Midbrain (tissue), 1 donor: ENCODE measurements at places on chromosomes 7 and 10.

DNA sequence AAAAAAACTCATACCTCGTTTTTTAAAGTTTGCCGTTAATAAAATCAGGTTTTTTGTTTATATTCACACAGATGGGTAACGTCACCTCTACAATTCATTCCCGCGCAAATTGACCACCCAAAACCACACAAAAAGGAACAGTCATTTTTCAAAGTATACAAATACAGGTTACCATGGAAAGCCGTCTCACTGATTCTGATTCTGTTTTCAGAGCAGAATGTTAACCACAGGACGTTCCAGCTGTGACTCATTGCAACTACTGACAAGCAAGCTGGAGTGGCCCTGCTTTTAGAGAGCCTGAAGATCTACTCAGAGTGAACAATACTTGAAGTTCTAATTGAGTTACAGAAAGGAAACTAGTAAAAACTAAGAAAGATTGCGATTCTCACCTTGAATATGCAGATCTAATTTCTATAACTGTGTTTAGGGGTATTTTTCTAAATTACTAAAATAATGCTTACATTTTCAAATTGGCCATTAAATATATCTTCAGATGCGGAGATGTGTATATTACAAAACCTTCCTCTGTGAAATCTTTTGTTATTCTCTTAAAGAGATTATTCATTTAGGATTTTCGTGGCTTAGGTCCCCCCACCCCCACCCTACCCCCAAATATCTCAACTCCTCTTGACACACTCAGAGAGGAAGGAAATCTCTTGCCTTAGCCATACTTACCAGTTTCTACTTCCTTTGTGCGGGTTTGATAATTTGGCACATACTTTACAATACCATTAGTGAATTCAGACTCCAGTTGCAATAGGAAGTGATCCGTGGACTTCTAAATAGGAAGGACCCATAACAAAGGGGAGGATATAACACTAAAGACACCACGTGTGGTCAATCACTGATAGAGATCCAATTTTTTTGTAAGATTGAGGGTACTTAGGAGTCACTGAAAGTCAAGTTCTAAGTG is 106.0 kb downstream of the CUBN start:
- DNase-seq = no peak

GRCh38 chr7:72386118-72386517 is 26.0 kb downstream of the CALN1 start:
- no peak for DNase-seq

GRCh38 chr7:30172451-30172850 is 37.7 kb downstream of the MTURN start:
- DNase-seq = no peak

DNA sequence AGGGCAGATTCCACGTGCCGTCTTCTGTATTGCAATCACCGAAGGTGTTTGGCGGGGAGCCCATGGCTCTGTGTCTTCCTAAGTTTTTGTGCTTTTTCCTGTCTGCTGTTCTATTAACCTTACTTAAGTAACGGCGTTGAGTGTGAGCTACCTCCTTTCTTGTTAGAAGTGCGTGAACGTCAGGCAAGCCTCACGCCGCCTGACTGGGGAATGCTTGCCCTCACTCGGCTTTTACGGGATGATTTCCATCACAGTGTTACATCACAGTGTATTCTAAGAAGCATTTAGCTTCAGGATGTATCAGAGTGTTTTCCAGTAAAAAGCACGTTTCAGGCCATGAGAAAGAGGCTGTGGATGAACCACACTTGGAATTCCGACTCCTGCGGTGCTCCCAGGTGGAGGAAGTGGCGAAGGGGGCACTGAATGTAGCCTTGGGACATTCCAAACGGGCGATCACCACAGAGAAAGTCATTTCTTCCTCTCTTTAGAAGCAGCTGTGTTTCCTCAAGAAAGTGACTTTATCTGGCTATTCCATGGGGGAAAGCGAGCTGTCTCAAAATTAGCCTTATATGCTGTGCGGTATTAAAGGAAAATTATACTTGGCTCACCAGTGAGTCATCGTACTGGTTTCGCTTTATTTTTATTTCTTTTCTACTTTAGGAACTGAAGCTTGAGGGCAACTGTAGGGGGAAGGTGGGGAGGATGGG is 290.7 kb downstream of the KLF6 start:
- no peak for DNase-seq

DNA sequence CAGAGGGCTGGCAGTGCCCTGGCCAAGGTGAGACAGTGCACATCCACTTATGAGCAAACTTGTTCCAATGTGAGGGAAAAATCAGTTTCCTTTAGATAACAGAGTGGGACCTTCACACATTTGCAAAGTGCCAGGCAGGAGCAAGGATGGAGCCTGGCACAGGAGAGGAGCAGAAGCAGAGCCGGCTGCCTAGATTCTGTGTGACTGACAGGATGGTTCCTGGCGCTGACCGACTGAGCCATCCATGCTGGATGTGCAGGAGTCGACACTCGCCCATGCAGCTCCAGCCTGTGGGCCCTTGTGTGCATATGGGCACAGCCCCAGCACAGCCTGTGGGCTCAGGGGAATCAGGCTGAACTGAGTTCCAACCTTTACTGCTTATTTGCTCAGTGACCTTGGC is 346.5 kb downstream of the GRID1 start:
- DNase-seq = no peak

GRCh38 chr7:74190259-74190658 is 16.1 kb downstream of the EIF4H start:
- DNase-seq = no peak

DNA sequence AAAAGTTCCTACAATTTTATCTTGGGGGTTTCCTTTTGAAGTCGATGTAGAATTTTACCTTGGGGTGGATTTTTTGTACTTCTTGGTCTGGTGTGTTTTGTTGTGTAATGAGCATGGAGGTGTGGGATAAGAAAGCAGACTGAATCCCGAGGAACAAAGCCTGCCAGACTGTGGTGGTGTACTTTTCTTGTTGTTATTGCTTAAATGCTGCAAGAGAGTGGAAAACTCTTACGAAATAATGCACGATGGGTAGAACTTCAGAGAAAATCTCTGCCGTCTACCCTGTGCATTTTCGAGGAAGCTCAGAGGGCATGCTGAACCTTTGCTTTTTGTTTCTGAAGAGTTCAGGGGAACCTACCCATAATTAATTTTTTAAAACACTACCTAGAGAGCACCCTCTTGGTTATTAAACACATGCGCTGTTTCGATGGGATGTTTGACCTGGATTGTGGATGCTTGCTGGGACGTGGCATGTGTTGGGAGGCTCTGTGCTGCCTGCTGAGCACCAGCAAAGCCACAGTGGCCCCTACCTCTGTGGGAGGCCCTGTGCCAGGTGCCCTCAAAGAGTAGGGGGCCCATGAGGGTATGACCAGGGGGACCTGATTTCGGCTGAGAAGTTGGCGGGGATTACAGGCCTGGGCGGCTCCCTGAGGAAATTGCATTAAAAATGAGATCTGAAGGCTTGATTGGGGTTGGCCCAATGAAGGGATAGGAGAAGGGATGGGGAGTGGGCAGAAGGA is 94.1 kb downstream of the TCF7L2 start:
- no peak for DNase-seq

DNA sequence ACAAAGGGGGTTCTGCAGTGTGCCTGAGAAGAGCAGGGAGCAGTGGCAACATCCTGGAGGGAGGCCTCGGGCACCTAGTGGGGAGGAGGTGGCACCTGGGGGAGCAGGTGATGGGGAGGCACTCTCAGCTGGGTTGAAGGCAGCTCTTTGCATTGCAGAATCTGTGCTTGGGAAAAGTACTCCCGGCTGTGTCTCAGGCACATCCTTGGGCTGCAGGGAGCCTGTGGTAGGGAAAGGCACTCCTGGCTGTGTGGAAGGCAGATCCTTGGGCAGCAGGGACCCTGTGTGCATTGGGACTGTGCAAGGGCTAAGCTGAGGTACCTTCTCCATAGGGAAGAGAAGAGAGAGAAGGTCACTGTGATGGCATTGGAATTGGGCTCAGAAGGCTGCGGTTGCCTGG is 52.8 kb upstream of the ANTXRL start:
- no peak for DNase-seq

- no peak for DNase-seq
These were observed 23.7 kb upstream of the ITGB1 start for GRCh38 chr10:32981760-32982159.

GRCh38 chr10:81116201-81116600 is 578.5 kb downstream of the SH2D4B start:
- DNase-seq = no peak

GRCh38 chr10:7986851-7987250 is 67.6 kb upstream of the GATA3 start:
- DNase-seq = no peak

- DNase-seq = no peak
These were observed 76.8 kb upstream of the IKZF1 start for GRCh38 chr7:50227726-50228125.

DNA sequence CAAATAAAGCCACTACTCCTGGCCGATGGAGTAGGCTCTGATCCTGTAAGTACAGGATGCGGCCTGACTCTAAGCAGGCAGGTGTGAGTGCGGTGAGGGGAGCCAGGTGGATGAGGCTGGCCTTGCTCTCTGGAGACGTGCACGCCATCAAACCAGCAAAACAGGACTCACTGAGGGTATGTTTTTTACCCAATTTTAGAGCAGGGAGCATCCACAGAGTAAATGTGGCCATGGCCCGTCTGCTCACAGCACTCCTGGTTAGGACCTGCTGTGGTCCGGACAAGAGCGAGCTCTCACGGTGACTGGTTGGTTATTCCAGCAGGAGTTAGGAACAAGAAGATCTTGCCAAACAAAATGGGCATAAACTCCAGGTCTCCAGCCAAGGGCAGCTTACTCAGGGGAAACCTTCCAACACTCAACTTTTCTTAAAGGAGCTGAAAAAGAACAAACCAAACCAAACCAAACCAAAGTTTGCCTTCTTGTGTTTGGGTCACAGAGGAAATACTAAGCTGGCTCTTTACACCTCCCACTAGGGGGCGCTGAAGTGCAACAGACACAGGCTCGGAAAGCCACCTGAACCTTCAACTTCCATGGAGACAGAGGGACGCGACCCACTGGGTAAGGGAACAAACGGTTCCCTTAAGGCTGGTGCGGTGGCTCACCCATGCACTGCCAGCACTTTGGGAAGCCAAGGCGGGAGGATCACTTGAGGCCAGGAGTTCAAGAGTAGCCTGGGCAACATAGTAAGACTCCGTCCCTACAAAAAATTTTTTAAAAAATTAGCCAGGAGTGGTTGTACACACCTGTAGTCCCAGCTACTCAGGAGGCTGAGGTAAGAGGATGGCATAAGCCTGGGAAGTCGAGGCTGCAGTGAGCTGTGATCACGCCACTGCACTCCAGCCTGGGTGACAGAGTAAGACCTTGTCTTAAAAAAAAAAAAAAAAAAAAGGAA is 122.4 kb downstream of the CLEC2L start:
- DNase-seq = peak; percentile 92

DNA sequence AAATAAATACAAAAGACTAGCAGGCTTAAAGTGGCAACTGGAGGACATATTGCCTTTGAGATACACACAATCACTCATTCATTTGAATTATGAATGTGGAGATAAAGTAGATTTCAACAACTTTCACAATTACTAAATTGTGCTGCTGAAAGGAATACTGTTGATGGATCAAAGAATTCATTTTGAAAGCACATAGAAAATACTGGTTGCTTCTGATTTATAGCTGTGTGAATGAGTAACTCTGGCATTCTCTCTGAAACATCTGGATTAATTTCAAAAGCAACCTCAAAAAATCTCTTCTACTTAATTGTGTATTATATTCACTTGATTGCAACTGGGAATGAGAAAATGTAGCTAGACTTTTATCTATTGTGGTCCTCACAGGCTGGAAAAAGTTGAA is 397.6 kb downstream of the THSD7A start:
- no peak for DNase-seq
